SK-N-MC (cell line): ENCODE measurements at places on chromosomes 16 and 17.

- no peak for DNase-seq
These were observed 6.8 kb downstream of the MYO1D start for GRCh38 chr17:32870027-32870670.

- no peak for DNase-seq
These were observed 41.0 kb downstream of the NXPH3 start for GRCh38 chr17:49616601-49617131.

- no peak for DNase-seq
These were observed 1965.9 kb downstream of the TP53TG3F start for GRCh38 chr16:35425270-35425669.

GRCh38 chr16:56372013-56372634, 53.2 kb downstream of the AMFR start:
- no peak for DNase-seq

DNA sequence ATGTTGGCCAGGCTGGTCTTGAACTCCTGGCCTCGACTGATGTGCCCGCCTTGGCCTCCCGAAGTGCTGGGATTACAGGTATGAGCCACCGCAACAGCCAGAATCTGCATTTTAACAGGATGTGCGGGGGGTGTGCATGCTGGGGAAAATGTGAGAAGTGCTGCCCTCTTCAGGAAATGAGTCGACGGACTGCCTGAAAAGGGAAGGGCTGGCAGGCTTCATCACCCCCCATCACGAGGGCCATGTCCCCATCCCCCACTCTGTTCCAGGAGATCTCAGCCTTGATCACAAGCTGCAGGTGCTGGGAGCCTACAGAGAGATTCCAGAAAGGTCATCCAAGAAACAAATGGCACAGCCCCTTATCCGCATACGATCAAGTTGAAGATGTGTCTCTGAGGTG, 195.3 kb upstream of the RPL38 start:
- no peak for DNase-seq
